ENCODE measurements at places on chromosomes 13 and 19.

DNA sequence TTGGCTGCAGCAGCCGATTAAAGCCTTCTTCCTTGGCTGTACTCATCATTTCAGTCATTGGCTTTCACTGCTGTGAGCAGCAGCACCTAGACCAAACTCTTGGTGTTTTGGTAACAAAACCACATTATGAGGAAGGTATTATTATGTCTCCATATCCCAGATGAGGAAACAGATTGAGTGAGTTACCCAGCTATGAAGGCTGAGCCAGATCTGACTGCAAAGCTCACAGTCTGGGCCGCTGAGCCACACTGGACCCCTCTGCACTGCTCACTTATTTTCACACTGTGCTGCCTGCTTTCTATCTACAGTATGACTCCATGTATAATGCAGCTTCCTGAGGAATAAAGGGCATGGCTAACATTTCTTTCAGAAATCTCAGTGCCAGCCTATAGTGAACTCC lies 24.5 kb downstream of the CRYL1 start:
- no peak for DNase-seq

GRCh38 chr13:49792550-49793324 lies at the start of gene KPNA3:
Gene KPNA3, minus strand, starts transcription at chr13:49792682. Its CDS starts 176 bp downstream, at chr13:49792506.
- DNase-seq: peak; percentile 96

DNA sequence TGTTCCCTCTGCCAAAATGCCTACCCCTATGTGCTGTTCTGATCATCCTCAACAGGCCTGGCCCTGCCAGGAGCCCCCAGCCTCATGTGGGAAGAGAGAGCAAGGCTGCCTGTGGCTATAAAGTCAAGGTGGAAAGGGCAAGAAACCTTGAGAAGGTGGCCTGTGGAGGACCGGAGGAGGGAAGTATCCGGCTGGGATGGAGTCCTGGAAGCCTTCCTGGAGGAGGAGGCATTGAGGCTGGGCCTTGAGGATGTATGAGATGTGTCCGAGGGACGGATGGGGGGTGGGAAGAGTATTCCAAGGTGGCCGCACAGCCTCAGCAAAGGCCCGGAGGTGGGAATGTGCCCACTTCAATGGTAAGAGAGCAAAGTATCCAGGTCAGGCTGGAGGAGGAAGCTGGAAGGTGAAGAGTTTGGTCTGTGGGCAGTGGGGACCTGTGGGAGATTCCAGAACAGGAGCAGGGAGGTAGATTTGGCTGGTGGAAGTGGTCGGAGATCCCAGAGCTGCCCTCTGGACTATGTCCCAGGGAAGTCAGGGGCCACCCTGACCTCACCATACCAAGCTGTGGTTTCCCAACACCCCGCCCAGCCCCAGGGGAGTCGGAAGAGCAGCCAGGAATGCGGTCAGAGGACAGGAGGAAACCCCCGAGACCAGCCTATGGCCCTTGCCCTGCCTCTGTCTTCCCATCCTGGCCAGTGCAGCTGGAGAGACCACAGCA lies 3.0 kb upstream of the PLIN4 start:
- DNase-seq: no peak

DNA sequence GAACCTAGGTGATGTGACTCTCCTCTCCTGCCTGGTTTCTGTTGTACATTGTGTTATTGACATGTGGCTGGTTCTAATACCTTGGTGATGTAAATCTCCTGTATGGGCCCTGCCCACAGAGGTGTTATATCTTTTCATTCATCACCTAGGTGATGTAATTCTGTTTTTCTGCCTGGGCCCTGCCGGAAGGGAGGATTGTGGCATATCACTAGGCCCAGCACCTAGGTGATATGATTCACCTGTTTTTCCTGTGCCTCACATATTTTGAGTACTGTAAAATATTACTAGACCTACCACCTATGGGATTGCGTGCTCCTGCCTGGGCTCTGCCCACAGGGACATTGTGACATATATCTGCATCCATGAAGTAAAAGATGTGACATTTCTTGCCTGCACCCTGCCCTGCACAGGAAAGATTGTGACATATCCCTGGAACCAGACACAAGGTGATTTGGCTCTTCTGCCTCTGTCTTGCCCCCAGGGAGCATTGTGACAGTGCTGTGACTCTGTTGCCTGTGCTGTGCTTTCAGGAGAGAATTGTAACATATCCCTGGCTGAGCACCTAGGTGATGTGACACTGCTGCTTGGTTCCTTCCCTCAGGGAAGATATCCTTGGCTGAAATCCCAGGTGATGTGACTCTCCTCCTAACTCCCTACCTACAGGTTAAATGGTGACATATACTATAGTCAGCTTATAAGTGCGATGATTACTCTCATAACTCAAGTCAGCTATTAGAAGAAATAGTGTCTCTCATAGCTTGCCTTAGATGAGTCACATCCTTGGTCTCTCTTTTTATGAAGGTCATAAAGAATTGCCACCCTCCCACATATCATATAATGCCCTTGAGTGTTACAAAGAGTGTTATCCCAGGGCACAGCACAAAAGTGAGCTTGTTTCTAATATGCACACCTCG lies 13.3 kb upstream of the ZNF681 start:
- DNase-seq: no peak

GRCh38 chr19:4120559-4121272 lies 3.2 kb downstream of the MAP2K2 start:
- no peak for DNase-seq

DNA sequence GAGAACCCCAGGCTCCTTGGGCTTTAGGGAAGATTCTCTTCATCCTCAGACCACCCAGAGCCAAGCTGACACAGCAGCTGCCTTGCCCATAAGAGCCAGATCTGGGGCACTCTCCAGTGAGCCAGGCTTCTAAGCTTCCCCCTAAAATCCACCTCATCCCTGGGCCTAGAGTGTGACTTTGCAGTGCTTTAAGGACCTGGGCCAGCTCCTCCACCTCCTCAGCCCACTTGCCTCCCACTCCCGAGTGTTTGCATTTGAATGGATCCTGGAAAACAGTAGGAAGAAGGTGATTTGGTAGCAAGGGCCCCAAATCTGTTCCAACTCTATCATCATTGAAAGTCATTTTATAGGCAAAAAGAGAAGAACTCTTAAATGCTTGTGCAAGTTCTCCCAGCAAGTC lies 108.7 kb upstream of the UBL3 start:
- DNase-seq: no peak

GRCh38 chr19:8526345-8527091 lies 12.6 kb upstream of the ZNF414 start:
- no peak for DNase-seq

DNA sequence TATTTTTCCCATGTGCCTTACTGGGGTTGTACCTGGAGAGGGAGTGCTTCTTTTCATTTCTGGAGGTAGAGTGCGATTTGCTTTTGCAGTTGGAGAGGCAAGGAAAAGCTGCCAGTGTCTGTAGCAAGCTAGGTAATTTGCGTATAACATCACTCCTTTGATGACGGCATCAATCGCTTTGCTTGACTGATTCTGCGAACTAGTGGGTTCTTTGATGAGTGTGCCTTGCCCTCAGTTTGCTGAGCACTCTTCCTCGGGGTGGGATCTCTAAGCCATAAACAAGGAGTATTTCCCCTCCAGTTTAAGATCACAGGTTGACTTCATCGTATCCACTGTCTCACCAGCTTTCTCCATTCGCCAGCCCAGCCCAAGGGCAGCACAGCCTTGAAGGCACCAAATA lies 344.5 kb downstream of the KCNRG start:
- peak; percentile 15 for DNase-seq

DNA sequence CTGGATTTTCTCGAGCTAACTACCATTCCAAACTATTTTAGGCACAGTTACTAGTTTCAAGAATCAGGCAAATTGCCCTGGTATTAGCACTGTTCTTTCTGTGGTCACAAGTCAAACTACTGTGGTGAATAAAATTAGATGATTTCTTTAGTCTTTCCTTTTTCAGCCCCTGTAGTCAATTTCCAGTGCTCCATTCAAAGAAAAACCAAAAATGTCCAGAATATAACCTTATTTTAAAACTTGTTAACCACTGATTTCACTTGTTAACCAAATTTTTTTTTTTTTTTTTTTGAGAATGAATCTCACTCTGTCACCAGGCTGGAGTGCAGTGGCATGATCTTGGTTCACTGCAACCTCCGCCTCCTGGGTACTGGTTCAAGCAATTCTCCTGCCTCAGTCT lies 50.6 kb upstream of the USPL1 start:
- no peak for DNase-seq

DNA sequence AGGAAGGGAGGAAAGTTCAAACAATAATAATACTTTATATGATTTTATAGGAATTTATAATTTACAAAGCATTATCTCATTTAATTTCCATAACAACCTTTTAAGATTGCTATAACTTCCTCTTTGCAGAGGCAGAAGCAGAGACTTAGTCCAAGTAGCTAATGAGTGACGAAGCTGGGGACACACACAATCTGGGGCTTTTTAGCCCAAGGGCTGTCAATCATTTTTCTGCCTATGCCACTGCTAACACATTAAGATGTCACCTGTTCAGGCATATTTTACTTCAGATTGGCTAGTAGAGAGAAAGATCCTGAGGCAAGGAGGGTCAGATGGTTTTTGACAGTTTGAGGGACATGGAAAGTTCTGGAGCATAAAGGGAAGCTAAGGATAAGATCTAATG lies 12.6 kb downstream of the SCEL start:
- DNase-seq: no peak

DNA sequence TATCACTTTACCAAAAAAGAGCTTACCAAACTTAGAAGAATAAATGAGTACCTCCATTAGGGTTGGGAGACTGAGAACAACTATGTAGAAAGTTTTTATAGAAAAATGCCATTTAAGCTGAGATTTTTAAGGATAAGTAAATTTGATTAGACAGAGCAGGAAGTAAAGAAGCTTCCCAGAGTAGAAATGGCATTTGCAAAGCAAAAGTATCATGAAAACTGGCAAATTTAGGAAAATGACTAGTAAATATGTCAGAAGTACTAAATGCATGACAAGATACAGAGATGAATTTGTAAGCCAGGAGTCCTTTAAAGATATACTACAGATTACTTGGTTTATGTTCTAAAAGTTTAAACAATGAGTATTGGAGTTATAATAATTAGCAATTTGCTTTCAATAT lies 2581.8 kb downstream of the PCDH9 start:
- no peak for DNase-seq

DNA sequence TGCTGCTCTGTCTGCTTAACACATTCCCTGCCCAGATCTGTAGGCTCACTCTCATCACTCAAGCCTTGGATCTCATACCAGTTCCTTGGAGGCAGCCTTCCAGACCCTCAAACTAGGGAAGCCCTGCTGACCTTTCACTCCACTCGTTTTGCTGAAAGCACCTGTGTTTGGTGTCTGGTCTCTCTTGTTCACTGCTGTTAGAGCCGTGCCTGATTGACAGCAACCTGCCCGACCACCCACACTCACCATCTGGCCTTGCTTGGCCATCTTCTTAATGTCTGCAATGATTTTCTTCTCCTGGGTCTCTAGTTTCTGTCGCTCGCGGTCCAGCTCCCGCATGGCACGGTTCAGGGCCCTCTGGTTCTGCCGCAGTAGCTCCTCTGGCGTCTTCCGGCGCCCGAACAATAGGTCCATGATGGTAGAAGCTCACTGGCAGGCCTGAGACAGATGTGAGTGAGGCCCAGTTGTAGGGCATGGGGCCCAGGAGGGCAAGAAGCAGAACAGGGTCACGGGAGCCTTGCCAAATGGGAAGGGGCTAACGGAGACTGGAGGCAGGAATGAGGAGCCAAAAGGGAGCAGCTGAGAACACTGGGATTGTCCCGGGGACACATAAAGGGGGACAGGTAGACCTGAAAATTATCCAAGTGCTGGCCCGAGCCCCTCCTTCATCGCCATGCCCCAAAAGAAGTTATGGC lies 959 bp downstream of the CHMP2A start:
- DNase-seq: no peak

DNA sequence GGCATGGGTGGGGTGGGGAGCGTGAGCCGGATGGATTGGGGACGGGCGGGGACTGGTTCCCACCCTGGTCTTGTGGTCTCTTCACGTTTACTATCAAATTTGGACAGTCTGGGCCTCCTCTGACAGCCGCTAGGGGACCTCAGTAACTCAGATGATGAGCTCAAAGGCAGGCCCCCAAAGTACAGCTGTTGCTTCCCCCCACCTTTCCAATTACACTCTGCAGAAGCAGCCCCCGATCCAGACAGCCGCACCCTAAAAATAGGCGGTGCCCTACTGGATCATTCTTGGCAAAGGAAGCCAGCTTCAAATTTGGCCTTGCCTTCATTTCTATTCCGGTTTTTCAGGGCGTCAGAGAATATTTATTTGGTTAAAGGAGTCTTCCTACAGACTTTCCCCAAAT lies 1.9 kb upstream of the FOXO1 start:
- peak; percentile 33 for DNase-seq

DNA sequence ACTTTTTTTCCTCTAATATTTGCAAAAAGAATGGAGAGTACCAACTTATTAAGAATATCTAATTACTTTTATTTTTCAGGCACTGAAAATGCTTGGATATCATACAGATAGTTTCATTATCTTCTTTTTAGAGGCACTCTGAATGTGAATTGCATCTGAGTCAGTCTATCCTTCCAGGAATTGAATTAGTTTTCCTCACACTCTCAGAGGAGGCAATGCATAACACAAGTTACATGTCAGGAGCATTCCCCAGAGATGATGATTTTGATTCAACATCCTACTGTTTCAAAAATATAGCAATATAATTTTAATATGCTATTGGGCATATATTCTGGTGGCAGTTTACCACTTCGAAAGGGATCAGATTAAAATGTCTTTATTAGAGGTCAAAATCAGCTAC lies 1315.4 kb downstream of the PCDH9 start:
- no peak for DNase-seq

DNA sequence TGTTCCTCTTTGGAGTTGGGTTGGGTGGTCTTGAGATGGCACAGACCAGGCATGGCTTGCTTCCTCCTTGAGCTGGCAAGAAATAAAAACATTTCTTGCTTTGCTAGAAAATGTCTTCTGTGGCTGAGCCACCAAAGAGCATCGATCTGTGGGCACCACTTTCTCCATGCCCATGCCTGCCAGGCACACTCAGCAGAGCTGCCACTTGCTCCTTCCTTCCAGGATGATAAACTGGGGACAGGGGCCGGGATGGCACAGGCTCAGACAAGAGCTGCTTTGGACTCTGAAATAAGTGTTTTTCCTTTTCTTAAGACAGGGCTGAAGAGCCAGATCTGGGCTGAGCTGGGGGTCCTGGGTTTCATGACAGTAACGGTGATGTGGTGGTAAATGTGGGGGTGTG lies 32.8 kb downstream of the NFIX start:
- DNase-seq: no peak

- DNase-seq: peak; percentile 24
These were observed 5.5 kb upstream of the KCTD4 start for GRCh38 chr13:45206340-45206739.

DNA sequence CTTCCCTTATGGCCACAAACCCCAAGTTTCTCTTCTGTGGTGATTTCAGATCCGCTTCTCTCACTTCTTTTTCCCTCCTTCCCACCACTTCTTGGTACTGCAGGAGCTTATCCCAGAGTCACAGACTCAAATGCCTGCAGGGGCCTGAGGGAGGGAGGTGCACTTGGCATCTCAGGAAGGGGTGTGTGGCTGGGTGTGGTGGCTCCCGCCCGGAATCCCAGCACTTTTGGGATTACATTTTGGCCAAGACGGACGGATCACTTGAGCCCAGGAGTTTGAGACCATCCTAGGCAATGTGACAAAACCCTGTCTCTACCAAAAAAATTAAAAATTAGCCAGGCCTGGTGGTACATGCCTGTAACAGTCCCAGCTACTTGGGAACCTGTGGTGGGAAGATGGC lies 5.6 kb downstream of the USF2 start:
- no peak for DNase-seq

Measured in stimulated activated CD4-positive, alpha-beta T cell treated with anti-CD3 and anti-CD28 coated beads, Interleukin-4, amount 100 ng/mL, for 24 hours (primary cell).